ENCODE measurements at places on chromosomes 3 and 15.
A peak's percentile ranks its signal among the peaks of the same experiment; 100 is the strongest.

GRCh38 chr3:171936191-171936841, 93.2 kb downstream of the TMEM212 start:
- no peak for DNase-seq
- H3K27me3 ChIP-seq, result peaks cover 9% of the 10 kb centered on the region
- H3K4me3 ChIP-seq, result no peak overlapping the region
- no peak overlapping the region for H3K27ac ChIP-seq

- H3K27ac ChIP-seq, result no peak overlapping the region
- no peak overlapping the region for H3K4me3 ChIP-seq
- H3K27me3 ChIP-seq, result peaks cover 27% of the 10 kb centered on the region
- no peaks in the 10 kb centered on the region for H3K4me1 ChIP-seq
Observed at GRCh38 chr15:79211481-79211880, 71.0 kb upstream of the ANKRD34C start.

GRCh38 chr3:107432013-107432515, 54.8 kb downstream of the CCDC54 start:
- peaks cover 17% of the 10 kb centered on the region for H3K4me1 ChIP-seq
- no peak for DNase-seq
- H3K27me3 ChIP-seq, result no peaks in the 10 kb centered on the region
- H3K36me3 ChIP-seq, result no peaks in the 10 kb centered on the region
- H3K27ac ChIP-seq, result peak overlapping the region; percentile 85
- H3K4me3 ChIP-seq, result peak overlapping the region; percentile 96

DNA sequence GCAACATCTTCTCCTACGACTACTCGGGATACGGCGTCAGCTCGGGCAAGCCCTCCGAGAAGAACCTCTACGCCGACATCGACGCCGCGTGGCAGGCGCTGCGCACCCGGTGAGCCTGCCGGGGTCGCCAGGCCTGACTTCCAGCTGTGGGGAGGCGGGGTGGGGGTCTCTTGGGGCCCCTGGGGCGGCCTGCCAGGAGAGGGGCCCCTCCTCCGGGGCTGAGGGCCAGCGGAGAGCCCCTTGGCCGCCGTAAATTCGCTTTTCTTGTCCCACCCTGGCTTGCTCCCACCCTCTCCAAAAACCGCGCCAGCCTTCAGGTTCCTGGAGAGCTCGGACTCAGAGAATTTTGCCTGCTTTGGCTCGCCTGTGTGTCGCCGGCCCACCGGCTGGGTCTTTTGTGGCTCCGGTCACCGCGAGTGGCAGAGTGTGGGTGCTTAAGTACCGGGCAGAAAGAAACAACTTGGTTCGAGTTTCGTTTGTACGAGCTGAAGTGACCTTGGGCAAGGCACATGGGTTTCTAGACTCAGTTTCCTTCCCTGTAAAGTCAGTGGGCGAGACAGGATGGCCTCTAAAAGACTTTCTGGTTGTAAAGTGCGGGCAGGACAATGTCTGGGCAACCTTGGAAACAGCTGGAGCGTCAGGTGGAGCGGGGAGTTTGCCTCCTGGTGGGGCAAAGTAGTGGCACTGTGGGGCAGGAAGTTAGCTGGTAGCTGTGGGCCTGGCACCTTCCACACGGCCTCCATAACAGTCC, 976 bp downstream of the ABHD17C start:
- H3K4me1 ChIP-seq, result peaks cover 9% of the 10 kb centered on the region
- no peak for DNase-seq
- no peaks in the 10 kb centered on the region for H3K36me3 ChIP-seq
- H3K4me3 ChIP-seq, result peak overlapping the region; percentile 92
- H3K27me3 ChIP-seq, result peaks cover 5% of the 10 kb centered on the region
- peak overlapping the region; percentile 73 for H3K27ac ChIP-seq

- no peak overlapping the region for H3K27ac ChIP-seq
- no peak for DNase-seq
- H3K36me3 ChIP-seq, result no peaks in the 10 kb centered on the region
- peaks cover 28% of the 10 kb centered on the region for H3K4me1 ChIP-seq
Observed at GRCh38 chr3:193829781-193830180, 236.8 kb downstream of the OPA1 start.
